T-cell (primary cell): ENCODE measurements at places on chromosomes 3 and 15. TPM values are rescaled to one million over a fixed set of nuclear protein-coding genes. Genes with fewer than 3 reads are reported as not detected.

DNA sequence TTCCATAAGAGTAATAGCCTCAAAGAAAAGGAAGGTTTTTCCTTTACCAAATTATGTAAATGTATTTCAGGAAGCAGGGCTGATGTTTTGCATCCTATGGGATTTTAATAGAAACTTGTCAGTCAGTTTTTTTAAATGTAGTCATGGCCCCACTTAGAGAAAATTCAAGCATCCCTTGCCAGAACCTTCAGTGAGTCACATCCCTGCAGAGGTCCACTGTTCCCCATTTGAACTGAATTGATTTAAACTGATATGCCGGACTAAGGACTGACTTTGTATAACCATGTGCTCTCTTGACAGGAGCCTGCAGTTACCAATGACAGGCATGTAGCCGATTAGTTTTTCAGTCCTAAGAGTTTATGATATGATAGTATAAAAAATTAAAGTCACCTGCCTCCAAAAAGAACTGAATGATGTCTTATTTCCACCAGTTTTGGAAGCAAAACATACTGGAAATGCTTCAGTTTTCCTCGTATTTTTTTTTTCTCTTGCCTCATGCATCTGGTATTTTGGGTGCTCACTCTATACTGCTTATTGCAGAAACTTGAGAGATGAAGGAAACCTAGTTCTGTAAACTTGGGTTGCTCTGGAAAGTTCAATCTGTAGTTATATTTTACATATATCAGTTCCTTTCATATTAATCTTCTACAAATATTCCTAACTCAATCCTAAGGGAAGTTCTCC lies 30.7 kb downstream of the LRTM1 start:
- DNase-seq, result no peak

GRCh38 chr3:13198264-13198879 lies 125.1 kb upstream of the IQSEC1 start:
- no peak for DNase-seq

The ZDHHC23 gene
- 7.1 TPM for total RNA-seq

The CACNA2D3 gene
- not detected for total RNA-seq
